ENCODE measurements at places on chromosomes 2 and 18.

- no peak for DNase-seq
These were observed 15.4 kb upstream of the RAB27B start for GRCh38 chr18:54812885-54813284.

DNA sequence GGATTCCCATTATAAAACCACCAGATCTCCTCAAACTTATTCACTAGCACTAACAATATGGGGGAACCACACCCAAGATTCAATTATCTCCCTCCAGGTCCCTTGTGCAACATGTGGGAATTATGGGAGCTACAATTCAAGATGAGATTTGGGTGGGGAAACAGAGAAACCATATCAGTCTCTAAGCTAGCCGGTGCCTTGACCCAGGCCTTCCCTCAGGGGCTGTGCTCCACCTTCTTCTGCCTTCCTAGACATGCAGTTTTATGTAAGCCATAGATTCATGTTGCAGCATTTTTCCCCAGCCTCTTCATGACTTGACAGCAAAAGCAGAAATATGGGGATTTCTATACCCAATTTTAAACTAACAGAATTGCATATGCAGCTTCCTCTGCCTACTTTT lies 559.2 kb downstream of the TNS1 start:
- no peak for DNase-seq

- DNase-seq: peak; percentile 54
These were observed 1.1 kb upstream of the BOLL start for GRCh38 chr2:197786010-197786877.

DNA sequence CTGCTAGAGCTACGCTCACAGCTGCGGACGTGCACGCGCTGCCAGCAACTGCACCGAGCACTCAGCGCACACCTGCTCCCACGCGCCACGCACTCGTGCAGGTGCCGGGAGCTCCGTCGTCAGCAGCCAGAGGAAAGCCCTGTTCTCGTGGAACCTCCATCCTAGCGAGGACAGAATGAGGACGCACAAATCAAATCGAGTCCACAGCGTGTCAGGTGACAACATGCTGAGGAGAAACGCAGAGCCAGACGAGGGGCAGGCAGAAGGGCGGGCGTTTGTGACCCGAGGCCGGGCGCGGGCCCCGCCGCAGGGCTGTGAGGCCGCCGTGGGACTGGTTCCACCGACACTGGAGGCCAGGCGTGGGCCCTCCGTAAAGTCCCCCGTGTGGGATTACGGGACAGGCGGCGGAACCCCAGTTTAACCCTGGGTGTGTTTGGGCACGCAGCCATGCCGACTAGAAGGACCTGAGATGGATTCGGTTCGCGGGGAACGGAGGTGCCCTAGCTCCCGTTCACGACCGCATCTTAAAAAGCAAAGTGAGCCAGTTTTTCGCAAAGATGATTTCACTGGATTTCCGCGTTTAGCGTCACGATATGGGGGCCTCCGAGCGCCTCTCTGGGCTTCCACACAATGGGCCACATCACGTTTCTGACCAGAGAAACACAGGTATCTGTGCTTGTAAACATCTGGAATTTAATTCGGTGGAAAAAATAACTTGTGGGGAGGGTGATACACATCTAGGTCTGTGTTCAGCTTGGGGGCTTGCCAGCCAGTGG lies 26.9 kb upstream of the ALKAL2 start:
- DNase-seq: no peak

- DNase-seq: no peak
These were observed 61.5 kb upstream of the CYP20A1 start for GRCh38 chr2:203177361-203177760.

GRCh38 chr2:174012347-174013314 lies 47.5 kb upstream of the SP3 start:
- peak; percentile 76 for DNase-seq

- DNase-seq: no peak
These were observed 244.7 kb downstream of the NBAS start for GRCh38 chr2:15316370-15316814.

- no peak for DNase-seq
These were observed 33.9 kb upstream of the TBC1D8 start for GRCh38 chr2:101185085-101185484.

- no peak for DNase-seq
These were observed 913 bp downstream of the RNF152 start for GRCh38 chr18:61891894-61892293.

- DNase-seq: no peak
These were observed 144.2 kb downstream of the TTC32 start for GRCh38 chr2:19757586-19757985.

GRCh38 chr18:79529991-79530390 lies 134.3 kb downstream of the NFATC1 start:
- peak; percentile 25 for DNase-seq

DNA sequence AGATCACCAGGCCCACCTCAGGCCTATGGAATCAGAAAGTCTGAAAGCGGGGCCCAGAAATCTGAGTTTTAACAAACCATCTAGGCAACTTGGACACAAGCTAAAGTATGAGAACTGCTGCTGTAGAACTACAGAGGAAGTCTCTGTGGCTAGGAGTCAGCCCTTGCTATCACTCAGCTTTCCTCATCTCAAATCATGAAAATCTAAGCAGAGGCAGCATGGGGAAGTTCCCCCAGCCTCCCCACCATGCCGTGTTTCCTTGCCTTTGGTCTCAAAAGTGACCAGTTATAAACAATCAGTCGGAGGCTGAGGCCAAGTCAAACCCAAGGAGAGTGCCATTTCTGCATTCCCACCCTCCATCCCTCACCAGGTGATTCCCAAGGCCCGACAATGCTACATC lies 404.7 kb downstream of the BCL11A start:
- no peak for DNase-seq

DNA sequence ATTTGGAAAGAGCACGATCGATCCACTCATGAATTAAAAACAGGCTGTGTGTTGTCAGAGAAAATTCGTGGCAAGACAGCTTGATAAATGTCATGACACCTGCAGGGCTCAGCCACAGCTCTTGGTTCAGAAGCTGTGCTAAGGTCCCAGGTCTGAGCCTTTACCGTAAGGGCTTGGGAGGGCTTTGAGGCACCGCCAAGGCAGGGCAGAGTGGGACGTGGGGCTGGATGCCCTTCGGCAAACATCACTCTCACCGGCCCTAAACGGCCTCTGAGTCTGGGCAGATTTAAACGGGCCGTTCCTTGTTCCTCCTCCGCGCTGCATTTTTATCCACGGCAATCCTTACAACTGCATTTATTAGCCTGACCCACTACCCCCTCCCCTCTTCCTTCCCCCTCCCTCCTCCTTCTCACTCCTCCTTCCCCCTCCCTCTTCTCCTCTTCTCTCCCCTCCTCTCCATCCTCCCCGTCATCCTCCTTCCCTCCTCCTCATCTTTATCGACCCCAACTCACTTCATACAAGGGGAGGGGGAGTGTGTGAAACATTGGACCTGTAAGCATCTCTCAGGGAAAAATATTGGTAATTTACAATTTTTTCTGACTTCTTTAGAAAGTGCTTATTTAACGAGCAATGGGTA lies 33.9 kb downstream of the MBP start:
- no peak for DNase-seq

- no peak for DNase-seq
These were observed 48.4 kb downstream of the DTNA start for GRCh38 chr18:34758378-34758948.

DNA sequence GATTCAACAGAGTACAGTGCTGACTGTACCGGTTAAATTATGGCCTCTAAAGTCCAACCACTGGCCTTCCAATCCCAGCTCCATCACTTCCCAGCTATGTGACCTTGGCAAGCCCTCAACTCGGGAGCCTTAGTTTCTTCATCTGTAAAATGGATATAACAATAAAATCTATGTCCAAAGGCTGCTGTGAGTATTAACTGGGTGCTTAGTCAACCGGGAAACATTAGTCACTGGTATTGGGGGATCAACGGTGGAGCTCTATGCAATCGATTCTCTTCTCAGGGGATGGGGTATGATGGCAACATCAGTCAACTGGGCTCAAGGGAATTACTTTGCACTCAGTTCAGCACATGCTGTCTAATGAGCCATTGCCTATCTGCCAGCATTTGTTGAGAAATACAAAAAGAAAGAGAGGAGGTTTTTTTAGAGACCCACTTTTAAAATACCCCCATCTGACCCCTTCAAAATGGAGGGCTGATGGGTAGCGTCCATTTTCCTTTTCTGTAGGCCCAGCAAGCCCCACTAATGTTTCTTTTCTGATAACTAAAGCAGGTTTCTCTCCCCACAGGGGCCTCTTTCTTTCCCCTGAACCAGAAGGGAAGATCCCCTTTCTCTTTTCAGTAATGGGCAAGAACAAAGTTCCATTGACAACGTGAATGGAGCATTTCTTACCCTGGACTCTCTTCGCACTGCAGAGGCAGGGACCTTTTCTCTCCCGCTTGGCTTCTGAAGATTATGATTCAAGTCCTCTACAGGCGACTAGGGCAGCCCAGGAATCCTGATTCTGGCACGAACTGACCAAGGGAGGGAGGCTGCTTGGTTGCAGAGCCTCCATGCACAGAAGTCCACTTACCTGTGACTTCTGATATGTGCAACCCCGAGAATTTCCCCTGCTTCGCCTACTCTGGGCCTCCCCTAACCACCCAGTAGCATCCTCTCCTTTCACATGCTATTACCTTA lies 8.7 kb upstream of the AGFG1 start:
- no peak for DNase-seq

DNA sequence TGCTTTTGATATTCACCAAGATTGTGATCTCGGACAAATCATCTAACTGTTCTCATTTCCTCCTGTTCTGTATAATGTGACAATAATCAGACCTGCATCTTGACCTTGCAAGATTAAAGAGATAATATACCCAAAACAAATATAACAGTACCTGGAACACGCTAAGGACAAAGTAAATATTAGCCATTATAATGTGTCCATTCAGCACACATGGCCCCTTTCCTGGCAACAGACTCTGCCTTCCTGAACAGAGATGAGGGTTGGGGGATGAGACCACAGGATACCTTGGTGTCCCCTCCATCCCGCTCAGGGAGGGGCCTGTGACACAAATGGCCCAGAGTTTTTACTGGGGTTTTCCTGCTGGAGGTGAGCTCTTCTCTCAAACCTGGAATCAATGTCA lies 143.4 kb upstream of the SERPINE2 start:
- DNase-seq: no peak

DNA sequence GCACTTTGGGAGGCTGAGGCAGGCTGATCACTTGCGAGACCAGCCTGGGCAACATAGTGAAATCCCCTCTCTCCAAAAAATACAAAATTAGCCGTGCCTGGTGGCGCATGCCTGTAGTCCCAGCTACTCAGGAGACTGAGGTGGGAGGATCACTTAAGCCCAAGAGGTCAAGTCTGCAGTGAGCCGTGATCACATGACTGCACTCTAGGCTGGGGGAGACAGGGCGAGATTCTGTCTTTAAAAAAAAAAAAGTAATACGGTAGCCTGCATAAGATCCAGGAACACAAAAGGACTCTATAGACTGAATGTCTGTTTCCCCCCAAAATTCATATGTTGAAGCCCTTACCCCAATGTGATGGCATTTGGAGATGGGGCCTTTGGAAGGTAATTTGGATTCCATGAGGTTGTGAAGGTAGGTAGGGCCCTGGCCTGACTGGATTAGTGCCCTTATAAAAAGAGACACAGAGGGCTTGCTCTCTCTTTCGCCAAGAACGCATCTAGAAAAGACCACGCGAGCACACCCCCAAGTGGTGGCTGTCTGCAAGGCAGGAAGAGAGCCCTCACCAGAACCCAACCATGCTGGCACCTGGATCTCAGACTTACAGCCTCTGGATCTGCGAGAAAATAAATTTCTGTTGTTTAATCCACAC lies 17.0 kb downstream of the MBOAT2 start:
- no peak for DNase-seq

DNA sequence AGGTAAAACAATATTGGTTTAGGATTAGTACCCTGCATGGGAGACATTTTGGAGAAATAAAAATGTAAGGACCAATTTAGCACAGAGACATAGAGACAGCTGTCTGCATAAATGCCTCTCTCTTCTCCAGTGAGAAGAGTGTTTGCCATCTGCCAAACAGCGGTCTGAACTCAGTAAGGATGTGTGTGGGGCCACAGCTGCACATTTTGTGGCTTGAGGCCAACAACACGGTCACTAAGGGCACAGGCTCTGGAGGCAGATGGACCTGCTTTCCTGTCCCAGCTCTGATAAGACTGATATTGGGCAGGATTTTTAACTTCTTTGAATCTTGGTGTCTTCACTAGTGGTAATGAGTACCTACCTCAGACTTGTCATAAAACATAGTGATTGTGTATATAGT lies 10.2 kb downstream of the ZBTB14 start:
- DNase-seq: no peak

- DNase-seq: peak; percentile 23
These were observed 34.6 kb downstream of the DIPK1C start for GRCh38 chr18:74422541-74422940.

DNA sequence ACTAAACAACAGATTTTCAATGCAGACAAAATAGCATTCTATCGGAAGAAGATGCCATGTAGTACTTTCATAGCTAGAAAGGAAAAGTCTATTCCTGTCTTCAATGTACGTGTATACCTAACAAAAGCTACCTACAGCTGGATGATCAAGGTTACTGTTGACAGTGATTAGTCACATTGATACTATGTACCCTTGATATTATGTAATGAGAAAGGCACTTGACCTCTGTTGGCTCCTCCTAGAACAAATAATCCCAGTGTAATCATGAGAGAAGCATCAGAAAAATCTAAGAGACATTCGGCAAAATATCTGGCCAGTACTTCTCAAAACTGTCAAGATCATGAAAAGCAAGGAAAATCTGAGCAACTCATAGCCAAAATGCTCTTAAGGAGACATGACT lies 44.4 kb upstream of the LRRTM4 start:
- DNase-seq: no peak

- DNase-seq: no peak
These were observed 127.1 kb downstream of the CERS6 start for GRCh38 chr2:168583064-168583709.

GRCh38 chr2:99775585-99775984 lies 285.8 kb upstream of the REV1 start:
- DNase-seq: no peak

DNA sequence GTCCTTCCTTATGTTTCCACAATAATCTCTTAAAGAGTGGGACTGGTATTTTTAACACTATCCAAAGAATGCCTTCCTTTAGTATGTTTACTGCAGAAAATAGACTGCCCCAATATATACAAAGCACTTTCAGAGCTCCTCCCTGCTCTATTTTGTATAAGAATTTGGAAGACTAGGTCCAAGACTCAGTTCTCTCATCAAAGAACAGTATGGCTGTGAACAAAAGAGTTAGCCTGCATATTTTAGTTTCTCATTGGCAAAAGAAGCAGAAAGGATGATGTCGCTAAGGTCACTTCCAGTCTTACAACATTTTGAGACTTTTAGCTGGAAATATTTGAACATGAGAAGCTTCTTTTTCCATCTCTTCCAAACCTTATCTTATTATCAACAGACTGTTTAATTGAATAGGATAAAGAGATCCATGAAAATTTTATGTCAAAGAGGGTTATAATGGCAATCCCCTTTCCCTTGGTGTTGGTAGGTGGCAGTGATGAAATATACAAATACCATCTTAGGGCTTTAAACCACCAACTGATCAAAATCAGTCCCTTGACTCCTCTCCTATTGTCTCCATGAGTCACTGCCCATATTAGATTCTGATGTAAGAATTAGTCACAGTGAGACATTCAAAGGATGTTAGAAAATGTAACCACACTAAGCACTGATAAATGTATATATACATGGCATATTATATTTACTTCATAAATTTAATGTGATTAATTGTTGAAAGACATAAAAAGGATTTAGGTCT lies 266.9 kb upstream of the DSEL start:
- no peak for DNase-seq

- no peak for DNase-seq
These were observed 98.8 kb upstream of the MMADHC start for GRCh38 chr2:149686136-149687051.

- DNase-seq: no peak
These were observed 3.0 kb upstream of the FIGLA start for GRCh38 chr2:70793450-70793849.

GRCh38 chr2:51053213-51053612 lies 21.3 kb upstream of the NRXN1 start:
- DNase-seq: no peak

Data from Peyer's patch (tissue), 4 donors.